ENCODE measurements at places on chromosomes 6 and 20.

DNA sequence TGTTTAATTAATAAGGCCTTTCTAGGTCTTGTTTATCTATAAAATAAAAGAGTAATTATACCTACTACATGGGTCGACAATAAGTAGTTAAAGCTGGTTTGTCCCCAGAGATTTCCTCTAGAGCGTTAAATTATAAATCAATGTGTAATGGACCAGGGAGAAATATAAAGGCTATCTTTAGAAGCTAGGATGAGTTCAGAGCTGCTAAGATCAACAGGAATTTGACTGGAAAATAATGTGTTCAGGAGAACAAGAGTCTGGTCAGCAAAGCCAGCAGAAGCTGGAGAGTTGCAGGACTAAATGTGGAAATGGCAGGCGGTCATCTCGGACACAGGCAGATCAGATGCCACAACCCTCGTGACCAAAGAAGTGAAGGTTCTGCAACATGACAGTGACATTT is 428.8 kb downstream of the EPM2A start:
- DNase-seq, result no peak

- no peak for DNase-seq
Observed at GRCh38 chr20:4708856-4709255, 12.9 kb upstream of the PRND start.

GRCh38 chr6:116941727-116942126 is 64.7 kb downstream of the RFX6 start:
- DNase-seq, result no peak

DNA sequence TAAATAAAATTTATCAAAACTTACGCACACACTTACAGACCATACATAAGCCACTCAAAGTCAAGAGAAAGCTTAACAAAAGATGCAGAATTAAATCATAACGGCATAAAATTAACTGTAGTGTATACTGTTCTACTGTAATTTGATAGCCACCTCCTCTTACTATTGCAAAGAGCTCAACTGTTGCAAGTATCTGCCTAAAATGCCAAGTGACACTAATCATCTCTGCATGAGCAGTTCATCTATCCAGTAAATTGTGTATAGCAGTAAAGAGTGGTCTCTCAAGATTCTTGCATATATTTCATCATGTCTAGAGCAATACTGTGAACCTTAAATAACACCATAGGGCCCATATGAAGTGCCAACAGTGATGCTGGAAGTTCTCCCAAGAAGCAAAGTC is 12.3 kb downstream of the OR2H2 start:
- no peak for DNase-seq

DNA sequence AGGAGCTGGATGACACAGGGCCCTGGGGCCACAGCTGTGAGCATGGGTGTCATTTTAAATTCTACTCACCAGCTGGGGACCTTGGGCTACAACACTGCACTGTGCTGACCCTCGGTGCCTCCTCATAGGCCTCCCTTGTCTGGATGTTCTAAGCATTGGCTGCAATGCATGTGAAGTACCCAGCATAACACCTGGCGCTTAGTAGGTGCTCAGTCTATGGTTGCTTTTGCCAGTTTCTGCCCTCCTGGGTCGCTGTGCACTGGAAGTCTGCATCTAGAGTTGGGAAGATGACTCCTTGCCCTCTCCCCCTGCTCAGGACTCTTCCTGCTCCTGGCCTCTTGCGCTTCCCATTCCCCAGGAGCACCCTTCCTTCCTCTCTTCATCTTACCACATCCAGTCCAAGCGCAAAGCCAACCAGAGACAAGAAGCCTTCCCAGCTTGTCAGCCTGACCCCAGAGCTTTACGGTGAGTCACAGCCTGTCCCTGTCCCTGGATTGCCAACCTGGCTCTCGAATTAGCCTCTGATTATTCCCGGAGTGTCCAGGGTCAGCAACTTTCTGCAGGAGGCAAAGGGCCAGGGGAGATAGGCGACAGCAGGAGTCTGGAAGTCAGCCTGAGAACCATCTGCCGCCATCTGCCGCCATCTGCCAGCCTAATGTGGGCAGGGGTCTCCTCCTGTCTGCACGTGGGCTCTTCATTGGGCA is 8.8 kb downstream of the SLC13A3 start:
- DNase-seq, result no peak

DNA sequence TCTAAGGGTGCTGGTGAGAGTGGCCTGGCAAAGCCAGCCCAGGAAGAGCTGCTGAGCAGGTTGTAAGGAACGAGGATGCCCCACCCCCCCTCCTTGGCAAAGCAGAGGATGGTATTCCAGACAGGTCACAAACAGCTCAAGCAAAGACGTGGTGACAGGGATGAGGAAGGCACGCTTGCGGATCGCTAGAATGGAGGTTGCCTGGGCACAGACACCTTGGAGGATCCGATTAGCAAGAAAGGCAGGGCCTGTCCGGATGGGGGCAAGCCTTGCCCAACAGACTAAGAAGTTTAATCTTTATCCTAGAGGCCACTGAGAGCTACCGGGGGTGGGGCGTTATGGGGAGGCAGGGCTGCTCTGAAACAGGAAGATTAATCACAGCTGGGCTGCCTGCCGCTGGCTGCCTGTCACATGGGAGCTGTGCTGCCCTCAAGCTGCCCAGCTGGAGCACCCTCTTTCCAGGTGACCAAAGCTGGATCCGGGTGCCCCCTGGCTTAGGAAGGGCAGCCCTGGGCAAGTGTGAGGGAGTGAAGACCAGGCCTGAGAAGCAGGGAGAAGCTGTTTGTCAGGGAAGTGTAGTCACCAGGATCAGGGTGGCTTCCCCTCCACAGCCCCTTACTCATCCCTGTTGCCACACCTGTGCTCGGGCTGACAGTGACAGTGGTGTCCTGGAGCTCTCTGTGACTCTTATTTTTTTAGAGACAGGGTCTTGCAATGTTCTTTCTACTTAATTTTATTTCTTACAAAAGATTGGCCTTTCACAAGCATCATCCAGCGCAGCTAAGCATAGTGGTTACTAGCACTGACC is 9.1 kb upstream of the MAPK13 start:
- peak; percentile 69 for DNase-seq

DNA sequence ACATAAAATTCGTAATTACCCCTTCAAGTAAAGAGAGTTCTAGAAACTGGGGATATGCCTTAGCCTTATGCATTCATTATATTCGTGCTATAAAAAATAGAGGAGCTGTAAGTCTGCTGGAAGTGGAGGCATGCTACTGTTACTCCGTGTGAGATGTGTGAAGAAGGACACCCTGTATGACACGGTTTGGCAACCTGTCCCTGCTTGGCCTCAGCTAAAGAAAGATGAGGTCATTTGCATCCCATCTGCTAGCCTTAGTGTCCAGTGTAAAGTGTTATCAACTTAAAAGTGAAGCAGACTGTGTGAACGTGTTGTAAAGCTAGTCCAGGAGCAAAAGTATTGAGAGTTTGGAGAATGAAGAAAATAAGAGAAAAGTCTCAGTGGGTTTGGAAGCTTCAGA is 135.1 kb upstream of the RAB32 start:
- no peak for DNase-seq

DNA sequence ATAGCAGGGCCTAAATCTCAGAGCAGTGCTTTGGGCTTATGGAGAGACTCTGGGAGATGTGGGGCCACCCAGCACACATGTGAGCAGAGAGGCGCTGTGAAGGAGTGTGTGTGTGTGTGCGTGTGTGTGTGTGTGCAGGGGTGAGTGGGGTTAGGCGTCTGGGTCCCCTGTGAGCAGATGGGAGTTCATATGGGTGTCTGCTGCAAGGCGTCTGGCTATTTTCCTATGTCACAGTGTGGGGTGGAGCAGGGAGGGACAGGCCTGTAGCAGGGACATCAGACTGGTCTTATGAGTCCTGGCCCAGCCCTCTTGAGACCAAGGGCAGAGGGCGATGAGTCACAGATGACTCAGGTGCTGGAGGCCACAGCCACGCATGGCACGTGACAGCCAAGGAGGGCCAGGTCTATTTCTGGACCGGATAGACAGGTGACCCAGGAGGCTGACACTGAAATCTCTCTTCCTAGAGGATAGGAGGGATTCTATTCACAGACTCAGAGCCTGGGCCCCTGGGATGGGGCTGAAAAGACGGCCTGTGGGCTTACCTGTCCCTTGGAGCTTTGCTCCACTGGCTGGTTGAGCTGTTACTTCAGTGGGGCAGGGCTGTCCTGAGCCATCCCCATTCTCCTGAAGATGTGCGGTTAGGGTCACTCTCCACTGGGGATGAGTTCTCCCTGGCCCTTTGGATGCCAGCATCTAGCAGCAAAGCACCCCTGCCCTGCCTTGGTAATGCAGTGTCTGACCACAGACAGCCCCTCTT is 28.9 kb downstream of the VEGFA start:
- DNase-seq, result peak; percentile 67

- DNase-seq, result no peak
Observed at GRCh38 chr6:27163834-27164233, 83.7 kb upstream of the PRSS16 start.

GRCh38 chr6:159107451-159108260 is 61.5 kb upstream of the FNDC1 start:
- DNase-seq, result peak; percentile 20

GRCh38 chr20:32071395-32072167 is 19.5 kb downstream of the HCK start:
- no peak for DNase-seq

Data from dermis blood vessel endothelial cell (primary cell).